ENCODE measurements at places on chromosomes 1 and 21.

GRCh38 chr1:173294843-173295242, 87.7 kb upstream of the TNFSF4 start:
- DNase-seq: no peak

DNA sequence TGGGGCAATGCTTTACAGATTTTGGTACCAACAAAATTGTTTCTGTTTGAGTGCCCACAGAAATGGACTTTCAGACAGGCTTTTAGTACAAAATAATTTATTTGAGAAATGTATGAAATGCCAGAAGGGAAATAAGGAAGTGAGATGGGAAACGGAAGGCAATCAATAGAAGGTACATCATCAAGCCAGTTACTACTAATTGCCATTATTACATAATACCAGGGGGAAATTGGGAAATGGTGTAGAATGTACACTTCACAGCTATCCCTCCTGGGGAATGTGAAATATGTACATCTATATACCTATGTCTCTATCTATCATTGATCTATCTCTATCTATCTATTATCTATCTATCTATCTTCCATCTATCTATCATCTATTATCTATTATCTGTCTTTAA, 264.6 kb upstream of the B3GALT2 start:
- DNase-seq: no peak

GRCh38 chr21:21730512-21730911, 732.3 kb downstream of the NCAM2 start:
- DNase-seq: no peak

DNA sequence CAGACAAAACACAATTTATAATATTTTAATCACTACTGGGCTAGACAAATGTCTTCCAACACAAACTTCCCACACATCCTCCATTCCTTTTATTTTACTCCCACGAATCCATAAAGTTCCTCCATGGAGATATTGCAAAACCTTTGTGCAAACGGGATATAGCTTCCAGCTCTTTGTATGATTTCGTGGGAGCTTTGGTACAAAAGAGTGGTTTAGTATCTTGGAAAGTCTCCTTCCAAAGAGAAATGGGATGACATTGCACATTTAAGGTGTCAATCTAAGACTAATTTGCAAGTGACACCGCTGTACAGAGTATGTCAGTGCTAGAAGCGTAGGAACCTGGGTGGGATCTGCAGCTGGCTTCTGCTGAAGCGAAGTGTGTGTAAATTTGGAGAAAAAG, 455.2 kb upstream of the RUNX1 start:
- no peak for DNase-seq

- DNase-seq: no peak
Measured at GRCh38 chr1:225961659-225962439, 20.8 kb upstream of the LEFTY2 start.

GRCh38 chr1:185338719-185339622, 21.9 kb upstream of the IVNS1ABP start:
- no peak for DNase-seq

DNA sequence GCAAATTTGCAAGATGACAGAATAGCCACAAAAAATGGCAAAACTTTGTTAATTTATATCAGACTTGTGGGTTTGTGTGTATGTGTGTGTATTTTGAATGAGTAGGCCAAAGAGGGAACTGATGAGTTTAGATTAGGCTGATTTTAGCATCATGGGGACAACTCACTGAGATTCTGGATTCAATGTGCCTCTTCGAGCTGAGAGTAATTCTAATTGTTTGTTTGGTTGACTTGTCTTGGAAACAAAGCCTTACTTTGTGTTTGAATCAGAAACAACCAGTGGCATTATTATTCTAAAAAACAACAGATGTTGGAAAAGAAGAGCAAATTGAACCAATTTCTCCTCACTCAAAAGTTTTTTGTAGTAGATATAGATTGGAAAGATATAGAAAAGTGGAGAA, 40.5 kb upstream of the C21orf91 start:
- no peak for DNase-seq

GRCh38 chr1:111145542-111145941, 5.5 kb downstream of the CEPT1 start:
- no peak for DNase-seq

DNA sequence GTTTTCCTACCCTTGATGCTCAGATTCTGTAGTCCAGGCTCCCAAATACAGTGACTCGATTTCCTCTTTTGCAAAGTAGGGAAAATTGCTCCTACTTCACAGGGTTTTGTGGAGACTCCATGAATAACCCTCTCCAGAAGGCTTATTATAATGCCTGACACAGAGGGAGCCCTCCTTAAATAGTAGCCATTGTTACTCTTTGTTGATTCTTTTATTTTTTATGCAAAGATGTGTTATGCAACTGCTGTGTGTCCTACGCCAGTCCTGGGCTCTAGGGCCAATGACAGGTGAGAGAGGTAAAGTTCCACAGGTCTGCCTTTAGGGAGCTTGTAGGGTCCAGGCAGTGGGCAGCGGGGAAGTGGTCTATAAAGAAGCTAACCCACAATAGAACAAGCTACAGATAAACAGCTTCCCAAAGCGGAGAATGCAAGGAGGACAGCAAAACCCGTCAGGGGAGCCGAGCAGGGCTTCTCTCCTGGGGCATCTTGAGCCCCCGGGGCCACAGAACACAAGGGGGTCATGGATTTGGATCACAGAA, 1.5 kb downstream of the AADACL3 start:
- DNase-seq: peak; percentile 30

DNA sequence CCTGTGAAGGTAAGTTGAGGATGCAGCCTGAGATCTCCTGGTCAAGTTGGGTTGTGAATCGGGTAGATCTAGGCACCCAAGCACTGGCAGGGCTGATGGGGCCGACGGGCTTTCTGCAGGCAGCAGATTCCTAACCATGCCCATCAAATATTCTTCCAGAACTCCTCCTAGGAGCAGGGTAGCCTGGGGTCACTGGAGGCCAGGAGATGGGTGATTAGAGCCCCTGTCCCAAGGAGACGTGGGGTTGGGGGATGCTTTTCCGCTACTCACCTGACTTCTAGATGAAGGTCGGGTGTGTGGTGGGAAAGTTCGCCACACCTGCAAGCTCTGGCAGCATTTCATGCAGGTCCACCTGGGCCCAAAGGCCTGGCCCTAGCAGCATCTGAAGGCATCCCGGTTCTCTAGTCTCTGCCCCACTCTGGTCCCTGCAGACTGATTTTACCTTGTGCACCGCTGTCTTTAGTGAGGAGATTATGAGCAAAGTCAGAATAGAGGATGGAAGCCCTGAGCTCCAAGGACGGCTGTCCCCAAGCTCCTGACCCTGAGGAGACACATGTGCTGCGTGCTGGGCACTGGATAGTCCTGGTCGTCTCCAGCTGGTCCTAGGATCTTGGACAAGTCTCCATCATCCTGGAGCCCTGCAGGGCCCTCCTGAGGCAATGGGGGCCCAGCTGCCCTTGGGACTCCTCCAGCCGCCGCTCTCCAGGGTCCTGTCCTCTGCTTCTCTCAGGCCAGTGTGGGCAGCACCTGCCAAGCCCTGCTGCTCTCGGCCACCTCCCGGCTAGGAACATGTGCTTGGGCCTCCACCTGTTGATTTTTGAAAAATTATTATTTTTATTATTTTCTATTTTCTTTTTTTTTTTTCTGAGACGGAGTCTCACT, 21.8 kb upstream of the C2CD2 start:
- DNase-seq: peak; percentile 77

DNA sequence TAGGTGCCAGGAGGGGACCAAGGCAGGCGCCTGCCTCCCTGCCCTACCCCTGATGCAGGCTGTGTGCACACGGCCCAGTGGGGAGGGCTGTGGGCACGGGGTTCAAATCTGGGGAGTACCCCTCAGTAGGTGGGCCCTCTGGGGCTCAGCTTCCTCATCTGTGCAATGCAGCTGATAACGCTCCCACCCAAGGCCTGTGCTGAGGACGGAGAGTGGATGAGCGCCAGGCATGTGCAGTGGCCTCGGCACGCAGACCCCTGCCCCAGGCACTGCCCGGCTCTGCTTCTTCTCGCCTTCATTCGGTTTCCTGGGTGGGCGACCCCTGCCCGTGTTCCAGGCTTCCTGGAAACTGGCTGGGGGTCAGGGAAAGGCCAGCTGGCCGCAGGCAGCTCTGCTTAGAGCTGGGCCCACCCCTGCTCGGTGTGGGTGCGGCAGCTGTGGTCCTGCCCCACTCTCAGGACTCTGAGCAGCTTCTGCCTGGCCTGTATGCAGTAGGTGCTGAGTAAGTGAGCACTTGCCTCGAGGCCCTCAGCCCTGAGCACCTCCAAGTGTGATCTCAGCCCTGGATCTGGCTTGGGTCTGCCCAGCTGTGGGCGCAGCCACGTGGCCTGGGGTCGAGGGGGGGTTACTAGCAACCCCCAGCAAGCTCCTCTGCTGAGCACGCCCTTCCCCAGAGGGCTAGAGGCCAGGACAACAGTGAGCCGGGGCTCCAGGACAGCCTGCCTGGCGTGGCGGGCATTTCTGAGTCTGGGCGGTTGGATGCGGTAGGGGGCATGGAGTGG, 11.9 kb upstream of the TNFRSF14 start:
- DNase-seq: no peak

DNA sequence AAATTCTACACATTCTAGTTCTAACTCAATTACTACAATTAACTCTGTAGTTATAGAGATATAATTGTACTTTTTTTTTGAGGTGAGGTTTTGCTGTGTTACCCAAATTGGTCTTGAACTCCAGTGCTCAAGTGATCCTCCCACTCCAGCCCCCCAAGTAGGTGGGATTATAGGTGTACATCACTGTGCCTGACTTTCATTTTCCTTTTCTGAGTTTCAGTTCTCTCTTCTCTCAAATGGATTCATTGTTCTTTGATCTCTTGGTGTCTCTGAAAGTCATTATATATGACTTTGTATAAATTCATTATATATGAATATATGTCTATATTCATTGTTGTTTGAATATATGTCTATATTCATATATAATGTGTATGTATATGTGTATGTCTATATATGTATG, 74.0 kb upstream of the GALNT2 start:
- no peak for DNase-seq

GRCh38 chr1:1168451-1169411, 4.9 kb upstream of the TTLL10 start:
- peak; percentile 69 for DNase-seq

- DNase-seq: peak; percentile 88
Measured at GRCh38 chr1:997993-998744, 1.7 kb downstream of the HES4 start.
